ENCODE measurements at places on chromosomes 2 and 18.

GRCh38 chr2:11962707-11963328 lies 216.4 kb downstream of the LPIN1 start:
- DNase-seq: no peak

GRCh38 chr2:31251018-31251417 lies 17.1 kb downstream of the EHD3 start:
- DNase-seq: no peak

GRCh38 chr2:145652571-145653545 lies 1132.9 kb upstream of the ZEB2 start:
- no peak for DNase-seq

DNA sequence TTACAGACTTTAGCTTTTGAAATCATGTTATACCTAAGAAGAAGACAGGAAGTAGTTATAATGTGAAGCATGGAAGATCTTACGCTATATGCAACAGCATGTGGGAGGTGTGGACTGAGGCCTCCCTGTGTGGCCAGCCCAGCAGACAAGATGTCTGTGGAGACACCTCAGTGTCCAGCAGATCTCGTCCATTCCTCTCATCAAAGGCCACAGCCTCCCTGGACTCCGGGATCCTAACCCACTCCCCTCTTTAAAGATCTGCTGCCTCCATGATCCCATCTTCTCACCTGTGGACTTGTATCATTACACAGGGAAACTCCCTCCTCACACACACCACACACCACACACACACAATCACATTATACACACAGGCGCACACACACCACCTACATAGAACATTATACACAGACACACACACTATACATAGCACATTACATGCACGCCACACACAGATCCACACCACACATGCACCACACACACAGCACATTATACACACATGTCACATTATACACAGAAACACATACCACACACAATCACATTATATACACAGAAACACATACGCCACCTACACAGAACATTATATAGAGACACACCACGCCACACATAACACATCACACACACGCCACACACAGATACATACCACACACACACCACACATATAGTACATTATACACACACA lies 89.5 kb downstream of the PXDN start:
- no peak for DNase-seq

GRCh38 chr18:51235009-51235789 lies 37.7 kb upstream of the MEX3C start:
- peak; percentile 10 for DNase-seq

- DNase-seq: no peak
Measured at GRCh38 chr18:22704586-22704918, 228.6 kb upstream of the RBBP8 start.

GRCh38 chr18:70673831-70674230 lies 385.0 kb downstream of the SOCS6 start:
- no peak for DNase-seq

GRCh38 chr2:228039752-228040534 lies 141.5 kb downstream of the SPHKAP start:
- peak; percentile 44 for DNase-seq

DNA sequence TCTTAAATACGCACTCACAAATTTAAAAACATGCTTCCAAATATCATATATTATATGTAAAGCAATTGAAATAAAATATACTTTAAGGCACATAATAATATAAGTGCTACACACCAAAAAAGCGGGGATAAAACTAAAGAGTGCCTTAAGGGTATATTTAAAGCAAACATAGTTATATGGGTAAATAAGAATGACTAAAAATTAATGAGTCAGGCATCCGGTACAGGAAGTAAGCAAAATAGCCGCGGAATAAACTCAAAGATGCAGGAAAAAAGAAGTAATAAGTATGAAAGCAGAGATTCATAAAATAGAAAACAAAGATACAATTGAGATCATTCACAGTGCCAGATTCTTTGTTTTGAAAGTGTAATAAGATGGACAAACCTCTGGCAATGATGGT lies 503.5 kb upstream of the SOX11 start:
- no peak for DNase-seq

- no peak for DNase-seq
Measured at GRCh38 chr2:231161877-231162329, 36.5 kb upstream of the ARMC9 start.

- DNase-seq: no peak
Measured at GRCh38 chr2:226795281-226796011, 4.2 kb downstream of the IRS1 start.

DNA sequence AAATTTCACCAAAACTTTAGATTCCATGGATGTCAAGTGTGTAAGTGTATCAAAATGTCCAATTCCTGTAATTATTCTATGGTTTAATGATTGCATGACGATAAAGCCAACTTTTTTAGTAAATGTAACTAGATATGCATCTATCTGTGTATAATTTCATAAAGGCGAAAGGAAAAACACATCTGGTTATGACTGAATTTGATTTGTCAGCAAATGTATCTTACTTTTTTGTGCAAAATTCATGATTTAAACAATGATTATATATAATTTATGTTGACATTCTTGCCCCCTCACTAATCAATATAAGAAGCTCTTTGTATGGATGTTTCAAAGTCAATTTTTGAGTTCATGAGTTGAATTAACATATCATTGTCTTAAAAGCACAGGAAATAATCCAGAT lies 138.5 kb downstream of the KCNJ3 start:
- DNase-seq: no peak

DNA sequence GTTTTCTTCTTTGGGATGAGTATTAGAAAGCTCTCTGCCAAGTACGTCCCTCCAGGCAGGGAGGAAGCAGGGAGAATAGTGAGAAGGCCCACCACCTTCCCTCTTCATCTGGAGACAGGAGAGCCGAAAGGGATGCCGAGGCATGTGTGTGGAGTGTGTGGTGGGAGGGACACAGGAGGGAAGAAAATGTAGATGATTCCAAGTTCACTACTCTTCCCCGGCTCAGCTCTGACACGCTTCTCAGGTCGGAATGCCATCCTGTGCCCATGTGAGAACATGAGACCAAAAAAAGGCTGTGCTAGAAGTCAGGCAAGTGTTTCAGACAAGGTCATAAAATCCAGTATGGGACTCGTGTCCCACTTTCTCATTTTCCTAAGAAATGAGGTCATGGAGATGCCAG lies 47.4 kb downstream of the GYPC start:
- DNase-seq: no peak

DNA sequence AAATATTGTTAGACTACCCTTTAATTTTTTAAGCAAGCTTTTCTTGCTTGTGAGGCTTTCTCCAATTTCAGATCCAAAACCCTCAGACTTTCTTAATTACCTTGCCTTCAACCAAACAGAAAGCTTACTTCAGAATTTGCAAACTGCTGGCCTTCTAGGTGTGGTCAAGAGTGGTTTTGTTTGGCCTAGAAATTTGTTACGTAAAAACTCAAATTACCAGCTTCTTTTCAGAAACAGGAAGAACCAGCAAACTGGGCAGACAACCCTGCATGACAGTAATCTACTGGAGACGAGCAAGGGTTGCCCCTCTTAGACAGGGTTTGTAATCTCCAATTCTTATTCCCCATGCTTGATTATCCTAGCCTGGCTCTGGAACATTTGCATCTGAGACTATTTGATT lies 27.1 kb downstream of the SRBD1 start:
- peak; percentile 28 for DNase-seq

DNA sequence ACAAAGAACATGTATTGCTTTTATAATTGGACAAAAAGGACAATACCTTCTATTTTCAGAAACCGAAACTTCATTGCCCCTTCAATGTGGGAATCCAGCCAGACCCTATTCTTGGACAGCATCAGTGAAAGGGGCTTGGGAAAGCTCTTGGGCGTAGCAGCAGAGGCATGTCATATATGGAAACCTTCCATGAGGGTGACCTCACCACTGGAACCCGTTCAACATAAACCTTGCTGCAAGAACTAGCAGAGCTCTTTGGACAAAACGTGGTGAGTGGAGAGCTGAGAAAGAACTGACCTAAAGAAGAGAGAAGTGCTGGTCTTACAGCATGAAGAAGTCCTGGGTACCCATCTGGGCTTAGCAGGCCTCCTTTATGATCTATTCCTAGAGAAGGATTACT lies 22.7 kb upstream of the ACTG2 start:
- no peak for DNase-seq

DNA sequence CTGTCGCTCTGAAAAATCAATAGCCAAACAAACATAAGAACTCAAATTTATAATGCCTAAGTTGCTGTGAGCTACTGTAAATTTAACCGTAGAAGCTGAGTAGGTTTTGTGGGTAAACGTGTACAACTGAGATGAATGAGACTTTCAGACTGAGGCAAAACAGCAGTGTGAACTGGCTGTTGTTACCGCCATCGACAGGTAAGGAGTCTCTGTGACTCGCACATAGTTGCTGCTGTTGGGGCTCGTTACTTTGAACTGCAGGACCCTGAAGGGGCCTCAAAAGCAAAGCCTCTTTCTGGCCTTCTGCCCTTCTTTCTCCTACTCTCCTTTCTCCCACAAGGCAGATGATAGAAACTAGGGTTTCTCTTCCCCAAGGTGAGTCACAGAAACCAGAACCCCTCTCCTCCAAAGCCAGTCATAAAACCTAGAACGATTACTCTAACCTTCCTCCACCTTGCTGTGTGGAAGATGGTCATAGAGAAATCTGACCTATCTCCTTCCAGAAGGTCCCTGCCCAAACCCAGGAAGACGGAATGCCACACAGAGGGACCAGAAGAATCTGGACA lies 101.2 kb downstream of the DLGAP1 start:
- DNase-seq: no peak

GRCh38 chr2:177355874-177356273 lies 36.7 kb upstream of the AGPS start:
- DNase-seq: no peak

GRCh38 chr2:191782351-191782750 lies 64.5 kb downstream of the CAVIN2 start:
- DNase-seq: no peak

DNA sequence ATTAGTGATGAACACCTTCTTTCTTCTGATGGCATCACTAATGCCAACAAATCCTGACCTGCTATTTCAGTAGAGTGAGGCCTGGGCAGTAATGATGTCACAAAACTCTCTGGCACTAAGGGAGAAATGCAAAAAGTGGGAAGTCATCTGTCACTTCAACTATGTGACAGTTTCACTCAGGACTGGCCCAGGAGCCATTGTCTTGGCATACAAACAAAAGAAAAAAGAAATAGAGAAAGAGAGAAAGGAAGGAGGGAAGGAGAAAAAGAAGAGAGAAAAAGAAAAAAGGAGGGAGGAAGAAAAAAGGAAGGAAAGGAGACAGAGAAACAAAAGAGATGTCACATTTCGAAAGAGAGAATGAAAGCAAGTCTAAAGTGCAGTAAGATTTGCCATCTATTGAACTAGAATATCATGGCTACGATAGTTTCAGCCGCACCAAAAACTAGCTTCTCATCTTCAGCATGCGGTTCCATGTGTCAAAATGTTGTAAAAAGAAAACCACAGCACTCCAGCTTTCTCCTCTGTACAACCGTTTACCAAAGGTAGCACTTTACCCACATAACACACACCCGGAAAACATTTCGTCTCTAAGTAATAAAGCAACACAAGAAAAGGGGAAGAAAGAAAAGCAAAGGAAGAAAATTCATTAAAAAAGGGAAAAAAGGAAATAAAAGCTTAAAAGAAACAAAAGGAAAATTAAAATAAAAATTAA lies 50.1 kb downstream of the CD226 start:
- DNase-seq: no peak

DNA sequence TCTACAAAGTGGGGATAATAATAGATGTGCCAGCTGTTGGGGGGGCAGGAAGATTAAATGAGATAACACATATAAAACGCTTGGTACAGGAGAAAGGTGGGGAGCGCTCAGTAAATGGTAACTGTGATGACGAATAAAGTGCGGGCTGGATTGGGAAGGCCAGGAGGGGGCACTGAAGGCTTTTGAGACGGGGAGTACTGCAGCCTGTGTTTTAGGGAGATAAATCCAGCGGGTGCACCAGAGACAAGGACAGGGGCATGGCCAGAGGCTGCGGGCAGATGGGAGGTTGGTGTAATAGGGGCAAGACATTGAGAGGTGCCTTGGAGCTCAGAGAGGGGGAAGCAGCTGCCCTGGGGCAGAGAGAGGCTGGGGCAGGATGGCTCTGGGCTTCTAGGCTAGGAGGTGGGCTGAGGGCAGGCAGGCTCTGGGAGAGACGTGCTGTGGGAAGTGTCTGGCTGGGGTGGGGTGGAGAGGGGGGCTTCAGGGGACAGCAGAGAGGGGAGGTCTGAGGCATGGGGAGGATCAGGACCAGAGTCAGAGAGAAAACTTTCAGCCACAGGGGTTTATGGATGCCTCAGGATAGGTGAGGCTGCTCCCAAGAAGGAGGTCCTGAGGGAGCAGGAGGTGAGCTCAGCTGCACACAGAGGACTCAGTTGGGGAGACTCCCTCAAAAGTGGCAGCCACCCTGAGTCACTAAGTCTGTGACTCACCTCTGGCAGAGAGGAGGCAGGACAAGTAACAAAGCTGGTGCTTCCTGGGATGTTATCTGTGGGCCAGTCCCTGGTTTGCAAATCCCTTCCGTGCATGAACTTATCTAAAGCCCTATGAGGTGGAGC lies 18.8 kb downstream of the TEX44 start:
- DNase-seq: peak; percentile 93

GRCh38 chr2:127067620-127068350 lies 39.2 kb downstream of the BIN1 start:
- peak; percentile 78 for DNase-seq

GRCh38 chr2:96089356-96090195 lies 26.8 kb downstream of the ADRA2B start:
- DNase-seq: no peak

GRCh38 chr2:85712336-85712735 lies 18.2 kb downstream of the GNLY start:
- peak; percentile 90 for DNase-seq

DNA sequence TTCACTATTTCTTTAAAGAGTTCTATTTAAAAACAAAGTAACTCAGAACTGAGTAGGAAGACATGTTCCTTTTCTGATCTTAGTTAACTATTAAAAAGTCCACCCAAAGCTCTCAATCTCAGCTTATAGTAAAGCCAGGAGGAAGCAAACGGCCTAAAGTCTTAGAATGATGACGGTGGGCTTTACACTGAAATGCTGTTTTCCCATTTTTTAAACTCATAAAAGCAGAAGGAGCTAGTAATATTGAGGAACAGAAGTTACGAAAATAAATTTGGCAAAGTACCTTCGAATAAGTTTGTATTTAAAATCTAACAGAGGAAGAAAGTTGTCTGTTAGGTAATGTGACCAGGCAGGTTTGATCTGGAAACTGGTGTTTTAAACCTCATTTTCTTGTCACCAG lies 111.1 kb downstream of the ZNF532 start:
- DNase-seq: peak; percentile 2

DNA sequence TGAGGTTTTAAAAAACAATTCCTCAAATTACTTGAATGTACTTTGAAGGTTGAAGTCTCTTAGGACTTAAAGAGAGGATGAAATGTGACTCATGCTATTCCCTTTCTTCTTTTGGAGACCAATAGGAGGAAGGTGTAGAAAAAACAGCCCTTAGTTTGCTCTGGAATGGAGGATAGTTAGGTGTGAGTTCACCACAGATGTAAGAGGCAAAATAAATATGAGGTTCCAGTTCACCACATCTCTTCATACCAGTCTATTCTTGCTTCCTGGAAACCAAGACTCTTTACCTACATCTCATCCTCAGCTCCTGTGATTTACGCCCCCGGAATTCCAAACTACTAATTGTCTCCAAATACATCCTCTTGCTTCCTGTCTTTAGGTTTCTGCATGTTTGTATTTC lies 77.5 kb upstream of the TTC21B start:
- DNase-seq: no peak

- no peak for DNase-seq
Measured at GRCh38 chr2:9201185-9201891, 5.3 kb upstream of the ASAP2 start.

- no peak for DNase-seq
Measured at GRCh38 chr2:86140969-86141392, 34.9 kb downstream of the PTCD3 start.

All from hematopoietic multipotent progenitor cell treated with erythropoietin and hydrocortisone succinate and interleukin-3 and kit ligand, for 6 days (in vitro differentiated cells).